ENCODE measurements at places on chromosomes 7 and 10.

DNA sequence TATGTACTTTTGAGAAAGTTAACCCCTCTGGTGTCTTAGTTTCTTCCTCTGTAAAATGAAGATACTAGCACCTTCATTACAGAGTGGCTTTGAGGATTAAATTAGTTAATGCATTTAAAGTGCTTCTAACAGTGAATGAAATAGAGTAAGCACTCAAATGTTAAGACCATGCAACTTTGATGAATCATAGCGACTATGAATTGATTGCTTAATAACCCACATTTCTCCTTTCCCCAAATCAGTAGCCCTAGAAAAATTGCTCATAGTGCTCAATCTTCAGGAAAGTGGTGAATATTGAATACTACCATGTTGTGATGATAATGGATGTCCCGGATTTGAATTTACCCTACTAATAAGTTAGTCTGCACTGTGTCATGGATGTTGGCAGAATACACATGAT, 48.1 kb downstream of the CD36 start:
- DNase-seq: no peak

- DNase-seq: no peak
These were observed 352 bp upstream of the ZNF485 start for GRCh38 chr10:43605850-43606322.

DNA sequence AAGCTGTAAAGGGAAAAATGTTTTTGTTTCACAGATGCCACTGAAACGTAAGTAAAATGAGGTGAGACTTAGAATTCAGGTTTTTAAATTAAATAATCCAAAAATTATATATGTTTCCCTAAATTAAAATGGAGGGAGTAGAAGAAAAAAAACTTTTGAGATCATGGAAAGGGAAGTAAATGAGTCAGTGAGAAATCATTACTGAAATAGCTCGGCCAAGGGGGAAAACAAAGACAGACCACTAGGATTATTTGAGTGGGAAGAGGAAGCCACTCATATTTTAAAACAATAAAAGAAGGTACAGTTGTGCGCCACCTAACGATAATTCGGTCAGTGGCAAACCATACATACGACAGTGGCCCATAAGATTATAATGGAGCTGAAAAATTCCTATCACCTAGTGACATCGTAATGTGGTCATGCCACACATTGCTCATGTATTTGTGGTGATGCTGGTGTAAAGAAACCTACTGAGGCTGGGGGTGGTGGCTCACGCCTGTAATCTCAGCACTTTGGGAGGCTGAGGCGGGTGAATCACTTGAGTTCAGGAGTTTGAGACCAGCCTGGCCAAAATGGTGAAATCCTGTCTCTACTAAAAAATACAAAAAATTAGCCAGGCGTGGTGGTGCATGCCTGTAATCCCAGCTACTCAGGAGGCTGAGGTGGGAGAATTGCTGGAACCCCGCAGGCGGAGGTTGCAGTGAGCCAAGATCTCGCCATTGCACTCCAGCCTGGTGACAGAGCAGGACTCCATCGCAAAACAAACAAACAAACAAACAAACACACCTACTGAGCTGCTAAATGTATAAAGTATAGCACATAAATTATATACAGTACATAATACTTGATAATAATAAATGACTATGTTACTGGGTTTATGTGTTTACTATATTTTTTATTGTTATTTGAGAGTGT, 64.7 kb downstream of the MKX start:
- no peak for DNase-seq

DNA sequence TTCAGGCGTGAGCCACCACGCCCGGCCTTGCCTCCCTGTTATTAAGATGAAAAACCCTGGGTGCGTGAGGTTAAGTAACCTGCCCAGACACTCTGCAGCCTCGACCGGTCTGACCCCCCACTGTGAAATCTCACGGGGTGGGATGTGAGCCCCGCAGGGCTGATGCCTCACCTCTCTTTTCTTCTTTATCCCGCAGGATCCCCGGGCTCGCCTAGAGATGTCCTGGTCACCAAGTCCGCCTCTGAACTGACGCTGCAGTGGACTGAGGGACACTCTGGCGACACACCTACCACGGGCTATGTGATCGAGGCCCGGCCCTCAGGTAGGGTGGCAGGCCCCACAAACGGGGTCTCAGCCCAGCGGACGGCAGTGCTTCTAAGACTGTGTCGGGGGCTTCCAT, 461.1 kb upstream of the FOXK1 start:
- no peak for DNase-seq

GRCh38 chr7:127587663-127588018, 570 bp upstream of the ARF5 start:
- no peak for DNase-seq

DNA sequence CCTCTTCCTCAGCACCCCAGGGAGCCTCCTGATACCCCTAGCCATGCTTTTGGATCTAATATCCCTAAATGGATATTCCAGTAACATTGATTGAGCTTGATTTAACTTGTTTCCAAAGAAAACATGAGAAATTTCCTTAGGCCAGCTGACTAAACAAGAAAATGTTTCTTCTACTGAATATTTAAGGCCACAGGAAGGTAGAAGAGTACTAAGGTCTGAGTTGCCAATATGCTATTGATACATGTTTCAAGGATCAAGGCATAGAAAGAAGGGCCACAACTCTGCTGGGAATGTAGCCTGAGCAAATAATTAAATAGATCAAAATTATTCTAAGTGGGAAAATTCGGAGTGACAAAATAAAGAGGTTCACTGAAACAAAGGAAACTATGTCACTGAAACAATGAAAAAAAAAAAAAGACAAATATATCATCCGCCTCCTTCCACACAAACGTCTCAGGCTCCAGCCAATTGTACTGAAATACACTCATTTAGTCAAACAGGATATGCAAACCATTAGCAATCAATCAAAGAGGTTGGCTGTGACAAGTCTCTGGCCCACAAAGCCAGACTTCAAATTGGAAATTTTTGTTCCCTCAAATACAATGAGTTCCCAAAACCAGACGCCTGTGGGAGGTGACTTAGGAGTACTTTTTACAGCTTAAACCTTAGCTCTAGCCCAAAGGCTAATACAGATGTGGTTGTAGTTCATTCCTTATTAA, 396.2 kb downstream of the HTR7 start:
- DNase-seq: no peak

All from GM12864 (cell line).